Activated CD4-positive, alpha-beta T cell treated with anti-CD3 and anti-CD28 coated beads, Interleukin-2, amount 50 U/mL, for 1 hour (primary cell): ENCODE measurements at places on chromosomes 1 and 21.

DNA sequence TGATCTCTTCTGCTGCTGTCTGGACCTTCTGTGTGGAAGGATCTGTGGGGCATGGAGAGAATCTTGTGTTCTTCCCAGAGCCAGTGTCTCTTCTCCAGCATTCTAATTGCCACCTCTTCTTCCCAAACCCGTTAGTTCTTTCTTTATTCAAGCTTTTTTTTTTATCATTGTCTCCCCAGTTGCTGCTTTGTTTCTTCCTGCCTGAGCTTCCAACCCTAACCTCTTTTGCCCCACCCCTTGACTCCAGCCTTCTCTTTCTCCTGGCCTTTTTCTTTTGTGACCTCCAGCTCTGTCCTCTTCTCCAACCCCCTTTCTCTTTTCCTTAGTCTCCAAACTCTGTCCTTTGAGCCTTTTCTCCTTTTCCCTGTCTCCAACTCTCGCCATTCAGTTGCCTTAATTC lies 4.5 kb downstream of the AGO1 start:
- no peak for DNase-seq

DNA sequence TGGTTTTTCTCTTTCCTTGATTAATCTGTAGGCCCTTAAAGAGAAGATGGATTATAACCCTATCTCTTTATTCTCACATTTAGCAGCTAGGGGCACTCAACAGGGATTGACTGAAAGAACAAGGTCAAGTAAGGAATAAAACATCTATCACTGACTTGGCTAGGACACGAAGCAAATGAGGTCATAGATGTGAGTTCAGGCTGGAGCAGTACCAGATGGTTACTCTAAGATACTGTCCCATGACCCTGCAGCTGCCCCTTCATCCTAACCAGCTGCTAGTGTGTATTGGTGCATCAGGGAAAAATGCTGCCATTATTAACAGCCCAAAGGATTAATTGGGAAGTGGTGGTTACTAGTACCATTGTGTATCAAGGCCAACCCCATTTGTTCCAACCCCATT lies 221.9 kb downstream of the CTH start:
- DNase-seq, result no peak

DNA sequence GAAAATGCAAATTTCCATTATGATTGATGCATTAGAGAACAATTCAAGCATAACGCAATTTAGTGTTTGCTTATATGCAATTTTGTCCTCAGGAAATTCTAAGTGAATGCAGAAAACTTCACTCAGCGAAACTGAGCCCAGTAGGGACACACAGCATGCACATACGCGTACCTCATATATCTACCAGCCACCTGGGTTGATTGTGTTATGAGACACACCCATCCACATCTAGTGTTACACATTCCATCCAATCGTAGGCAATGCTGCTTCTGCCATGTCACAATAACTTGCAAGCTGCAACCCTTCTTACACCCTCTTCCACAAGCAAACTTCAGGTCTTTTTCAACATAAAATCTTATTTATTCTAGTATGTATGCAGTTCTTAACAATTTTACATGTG lies 312.9 kb downstream of the HHAT start:
- DNase-seq, result no peak

- no peak for DNase-seq
These were observed 59.0 kb downstream of the SLC35A3 start for GRCh38 chr1:100028765-100029164.

GRCh38 chr21:17391811-17392340 lies 121.0 kb upstream of the CXADR start:
- DNase-seq, result no peak

GRCh38 chr1:30785714-30786113 lies 28.1 kb upstream of the LAPTM5 start:
- no peak for DNase-seq

GRCh38 chr1:87842156-87842555 lies 513.5 kb downstream of the LMO4 start:
- no peak for DNase-seq

GRCh38 chr1:211257826-211258225 lies 1.3 kb upstream of the RCOR3 start:
- DNase-seq, result no peak

DNA sequence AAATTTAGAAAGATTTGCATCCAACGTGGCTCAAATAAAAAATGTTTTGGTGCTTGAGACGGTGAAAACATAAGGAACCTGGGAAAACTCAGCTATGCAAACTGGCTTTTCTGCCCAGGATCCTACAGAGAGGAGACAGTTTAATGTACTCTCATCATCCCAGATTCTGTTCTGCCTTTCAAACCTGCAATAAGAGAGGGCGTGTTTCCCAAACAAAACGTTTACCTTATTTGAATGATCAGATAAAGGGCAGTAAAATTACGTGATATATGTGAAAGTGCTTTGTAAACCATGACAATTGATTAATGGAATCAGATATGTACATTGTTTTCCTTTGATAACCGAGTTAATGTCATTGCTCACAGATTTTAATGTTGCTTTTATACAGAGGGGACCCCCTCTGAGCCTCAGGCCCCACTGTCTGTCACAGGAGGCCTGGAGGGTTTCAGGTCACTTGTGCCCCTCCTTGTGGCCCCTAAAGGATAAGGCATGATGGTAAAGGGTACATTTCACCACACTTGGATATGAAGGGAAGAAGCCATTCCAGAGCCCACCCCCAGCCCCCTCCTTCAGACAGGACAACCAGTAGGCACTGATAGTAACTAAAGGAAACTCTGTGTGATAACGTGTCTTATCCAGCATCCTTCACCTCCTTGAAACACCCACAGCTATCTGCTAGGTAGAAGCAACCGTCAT lies 157.6 kb downstream of the EDEM3 start:
- DNase-seq, result no peak

DNA sequence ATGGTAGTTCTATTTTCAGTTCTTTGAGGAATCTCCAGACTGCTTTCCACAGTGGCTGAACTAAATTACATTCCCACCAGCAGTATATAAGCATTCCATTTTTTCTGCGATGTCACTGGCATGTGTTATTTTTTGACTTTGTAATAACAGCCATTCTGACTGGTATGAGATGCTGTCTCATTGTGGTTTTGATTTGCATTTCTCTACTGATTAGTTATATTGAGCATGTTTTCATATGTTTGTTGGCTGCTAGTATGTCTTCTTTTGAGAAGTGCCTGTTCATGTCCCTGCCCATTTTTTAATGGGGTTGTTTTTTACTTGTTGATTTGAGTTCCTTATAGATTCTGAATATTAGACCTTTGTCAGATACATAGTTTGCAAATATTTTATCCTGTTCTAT lies 87.9 kb downstream of the RPS6KC1 start:
- DNase-seq, result no peak

DNA sequence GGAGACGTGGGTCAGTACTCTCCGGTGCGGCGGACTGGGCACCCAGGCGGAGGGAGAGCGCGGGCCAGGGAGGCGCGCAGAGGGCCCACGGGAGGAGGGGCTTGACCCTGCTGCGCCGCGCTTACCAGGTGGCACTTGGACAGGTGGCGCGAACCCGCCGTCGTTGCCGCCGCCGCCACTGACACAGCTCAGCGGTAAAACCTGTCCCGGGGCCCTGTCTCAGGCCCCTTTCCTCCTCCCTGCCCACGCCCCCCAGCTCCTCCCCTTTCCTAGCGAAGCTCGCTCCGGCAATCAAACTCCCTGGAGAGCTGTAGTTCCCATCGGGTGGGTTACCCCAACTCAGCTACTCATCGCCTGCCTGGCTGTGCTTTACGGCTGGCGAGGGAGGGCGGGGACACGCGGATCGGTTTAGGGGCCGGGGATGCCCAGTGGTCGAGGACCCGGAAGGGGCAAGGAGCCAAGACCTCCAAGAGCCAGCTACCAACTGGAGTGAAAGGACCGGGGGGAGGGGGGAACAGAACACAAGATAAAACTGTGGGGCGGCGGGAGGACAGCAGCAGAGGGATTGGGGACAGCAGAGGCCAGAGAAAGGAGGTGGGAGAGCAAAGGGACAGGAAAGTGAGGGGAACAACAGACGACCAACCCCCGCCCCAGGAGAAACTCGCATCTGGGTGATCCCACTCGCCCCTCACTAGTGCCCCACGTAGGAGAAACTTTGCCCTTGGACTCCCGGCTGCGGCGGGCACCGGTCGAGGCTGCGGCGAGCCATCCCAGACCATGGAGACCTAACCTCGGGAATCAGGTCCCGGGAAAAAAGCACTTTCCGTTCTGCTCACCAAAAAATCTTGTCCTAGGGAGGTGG lies 2.9 kb downstream of the GFI1 start:
- peak; percentile 41 for DNase-seq

- DNase-seq, result no peak
These were observed 72.2 kb upstream of the KRTAP19-8 start for GRCh38 chr21:31110430-31110829.

DNA sequence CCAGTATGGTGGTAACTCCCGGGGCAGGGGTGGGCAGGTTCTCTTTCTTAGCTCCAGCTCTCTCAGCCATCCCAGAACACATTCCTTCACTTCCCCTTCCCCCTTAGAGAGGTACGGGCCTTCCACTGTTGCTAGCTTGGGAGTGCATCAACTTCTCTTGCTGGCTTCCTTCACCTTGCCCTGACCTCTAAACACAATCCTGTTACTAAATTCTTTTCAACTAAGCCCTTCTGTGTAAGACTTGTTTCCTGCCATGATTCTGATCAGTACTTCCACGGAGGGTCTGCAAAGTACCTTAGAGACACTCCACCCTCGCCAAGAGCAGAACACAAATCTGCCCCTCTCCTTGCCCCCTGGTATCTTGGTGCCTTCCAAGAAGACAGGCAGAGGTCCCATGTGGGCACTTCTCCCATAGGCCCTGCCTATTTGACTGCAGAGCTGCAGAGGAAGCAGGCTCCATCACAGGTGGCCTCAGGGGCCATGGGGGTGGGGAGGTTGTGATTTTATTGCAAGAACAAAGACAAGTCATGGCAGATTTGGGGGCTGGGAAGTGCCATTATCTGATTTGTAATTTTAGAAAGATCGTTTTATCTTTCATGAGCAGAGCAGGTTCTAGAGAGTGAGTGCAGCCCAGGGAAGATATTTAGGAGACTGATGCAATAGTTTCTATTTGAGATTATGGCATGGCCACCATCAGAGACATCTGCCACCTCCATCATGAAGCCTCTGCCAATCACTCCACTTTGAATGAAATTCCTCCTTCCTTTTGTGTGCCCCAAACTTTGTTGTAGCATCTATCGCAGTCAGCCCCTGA lies 182.5 kb upstream of the JUN start:
- no peak for DNase-seq

DNA sequence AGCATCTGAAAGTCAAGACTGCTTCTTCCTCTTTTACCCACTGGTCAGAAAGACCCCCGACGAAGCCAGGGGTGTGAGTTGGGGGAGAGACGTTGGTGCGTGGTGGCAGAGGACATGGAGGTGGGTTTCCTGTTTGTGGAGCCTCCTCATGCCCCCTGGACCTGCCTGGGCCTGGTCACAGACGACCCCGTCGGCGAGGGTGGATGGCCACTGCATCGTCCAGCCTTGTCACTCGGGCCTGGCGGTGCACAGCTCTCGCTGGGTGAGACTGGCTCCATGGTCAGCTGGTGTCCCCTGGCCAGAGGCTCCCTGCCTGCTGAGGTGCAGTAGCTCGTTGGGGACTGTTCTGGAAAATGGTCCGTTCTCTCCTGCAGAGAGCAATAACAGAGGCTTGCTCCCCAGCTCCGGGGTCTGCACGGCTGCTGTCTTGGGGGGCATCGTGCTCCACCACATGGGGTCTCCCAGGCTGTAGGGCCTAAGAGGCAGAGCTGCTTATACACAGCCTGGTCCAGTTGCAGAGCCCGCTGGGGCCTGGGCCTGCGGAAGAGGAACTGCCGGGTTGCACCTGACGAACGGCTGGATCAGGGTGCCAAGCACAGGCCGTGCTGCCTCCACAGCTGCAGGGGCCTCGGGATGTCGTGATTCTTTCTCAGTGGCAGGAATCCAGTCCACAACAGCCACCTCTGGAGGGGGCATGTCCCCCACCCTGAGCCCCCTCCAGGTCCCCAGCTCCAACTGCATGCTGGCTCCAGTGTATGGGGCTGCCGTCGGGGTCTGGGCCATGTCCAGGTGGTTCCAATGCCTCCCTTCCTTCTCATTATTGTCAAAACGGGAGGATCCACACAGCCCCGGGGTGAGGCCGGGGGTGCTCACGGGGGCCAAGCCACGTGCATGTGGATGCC lies 18.0 kb upstream of the ACTRT2 start:
- no peak for DNase-seq

- peak; percentile 91 for DNase-seq
These were observed at the start of gene RUNX3 for GRCh38 chr1:24930260-24931145. TSS of gene RUNX3 (minus strand) at chr1:24930276. CDS start at chr1:24929868, 408 bp downstream.

DNA sequence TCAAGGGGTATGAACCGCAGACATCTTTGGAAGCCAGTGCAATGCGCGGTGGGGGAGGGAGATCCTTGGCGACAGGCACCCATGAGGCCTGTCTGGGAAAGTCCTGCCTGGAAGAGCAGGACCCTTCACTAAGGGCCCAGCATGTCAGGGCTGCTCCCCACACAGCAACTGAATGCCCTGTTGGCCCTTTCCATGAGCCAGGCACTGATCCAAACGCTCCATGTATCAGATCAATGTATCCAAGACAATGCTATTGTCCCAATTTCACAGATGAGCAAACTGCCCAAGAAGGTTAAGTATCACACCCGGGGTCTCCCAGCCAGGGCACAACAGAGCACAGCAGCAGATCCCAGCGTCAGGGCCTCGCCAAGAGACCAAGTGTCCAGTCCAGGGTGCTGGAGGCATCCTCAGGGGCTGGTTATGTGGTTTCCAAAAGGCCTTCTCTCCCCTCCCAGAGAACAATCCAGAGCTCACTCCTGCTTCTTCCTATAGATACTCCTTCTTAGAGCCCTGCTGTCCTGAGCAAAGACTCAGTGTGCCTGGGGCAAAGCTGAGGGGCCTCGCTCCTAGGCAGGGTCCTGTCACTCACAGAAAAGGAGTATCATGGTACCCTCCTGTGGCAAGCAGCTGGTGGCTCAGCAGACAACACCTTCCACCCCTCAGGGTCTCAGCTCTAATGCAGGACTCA lies 328.0 kb downstream of the NPHP4 start:
- DNase-seq, result no peak

DNA sequence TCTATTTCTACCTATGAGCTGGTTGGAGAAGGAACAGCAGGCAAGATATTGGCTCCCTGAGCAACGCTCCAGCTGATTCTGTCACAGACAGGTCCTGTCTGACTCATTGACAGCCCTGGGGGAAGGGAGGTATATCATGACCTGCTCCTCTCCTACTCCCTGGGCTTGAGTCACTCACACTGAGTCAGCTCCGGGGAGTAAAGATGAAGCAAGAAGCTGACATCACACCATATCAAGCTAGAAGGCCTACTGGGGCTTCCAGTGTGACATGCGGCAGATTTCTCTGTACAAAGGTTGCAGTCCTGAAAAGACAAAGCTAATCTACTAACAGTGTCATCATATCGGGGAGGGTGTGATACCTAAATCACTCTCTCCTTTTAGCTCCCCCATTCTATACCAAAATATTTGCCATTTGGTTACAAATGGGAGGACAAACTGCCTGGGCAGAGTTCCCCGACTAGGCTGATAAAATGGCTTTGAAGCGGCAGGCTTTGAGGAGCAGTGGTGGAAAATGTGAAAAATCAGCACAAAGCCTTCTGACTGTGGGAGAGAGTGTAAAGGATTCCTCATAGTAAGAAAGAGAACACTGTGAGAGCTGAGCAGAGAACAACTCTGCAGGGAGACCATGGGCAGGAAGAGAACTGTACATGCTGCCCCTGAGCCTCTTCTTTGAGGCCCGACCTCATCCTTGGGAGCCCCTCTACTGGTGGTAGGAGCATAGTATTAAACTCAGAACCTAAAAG lies 15.5 kb downstream of the PI4KB start:
- DNase-seq, result peak; percentile 37

GRCh38 chr1:37034121-37035013 lies at the start of gene GRIK3:
TSS of gene GRIK3 (minus strand) at chr1:37034515. CDS start at chr1:37034108, 407 bp downstream.
- no peak for DNase-seq

GRCh38 chr1:227945891-227946623 lies 1.7 kb downstream of the WNT9A start:
- DNase-seq, result no peak
